Osteoblast (primary cell): ENCODE measurements at places on chromosomes 13 and 19. TPM values are rescaled to one million over a fixed set of nuclear protein-coding genes. Genes with fewer than 3 reads are reported as not detected.

DNA sequence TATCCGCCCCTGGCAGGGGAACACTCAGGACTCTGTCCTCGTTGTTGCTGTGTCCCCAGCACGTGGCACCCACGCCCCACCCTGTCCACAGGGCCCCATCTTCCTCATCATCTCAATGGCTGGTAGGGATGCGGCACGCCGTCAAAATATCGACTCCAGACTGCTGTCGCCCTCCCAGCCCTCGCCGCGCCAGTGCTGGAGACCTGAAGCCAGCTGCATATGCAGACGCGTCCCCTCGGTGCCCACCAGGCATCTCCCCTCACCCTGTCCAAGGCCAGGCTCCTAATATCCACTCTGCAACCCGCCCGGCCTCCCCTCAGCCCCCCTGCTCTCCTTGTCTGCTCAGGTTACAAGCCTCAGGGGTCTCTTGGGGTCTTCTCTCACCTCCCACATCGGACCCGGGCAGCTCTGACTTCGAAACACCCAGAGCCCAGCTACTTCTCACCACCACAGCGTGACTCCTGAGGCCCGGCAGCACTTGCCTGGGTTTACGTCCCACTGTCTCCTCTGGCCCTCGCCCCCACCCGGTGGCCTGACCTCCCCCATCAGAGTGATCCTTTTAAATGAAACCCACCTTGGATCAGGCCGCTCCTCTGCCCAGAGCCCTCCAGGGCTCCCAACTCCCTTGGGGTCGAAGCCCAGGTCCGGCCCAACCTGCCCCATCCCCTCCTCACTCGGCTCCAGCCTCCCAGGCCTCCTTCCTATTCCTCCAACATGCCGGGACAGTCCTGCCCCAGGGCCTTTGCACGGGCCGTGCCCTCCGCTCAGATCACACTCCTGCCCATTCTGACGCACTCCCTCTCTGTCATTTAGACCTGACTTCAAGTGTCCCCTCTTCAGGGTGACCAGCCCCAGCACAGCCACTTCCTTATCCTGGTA lies 12.5 kb downstream of the PLIN4 start:
- no peak for DNase-seq
- no peak overlapping the region for H3K27ac ChIP-seq
- peaks cover 11% of the 10 kb centered on the region for H3K36me3 ChIP-seq

DNA sequence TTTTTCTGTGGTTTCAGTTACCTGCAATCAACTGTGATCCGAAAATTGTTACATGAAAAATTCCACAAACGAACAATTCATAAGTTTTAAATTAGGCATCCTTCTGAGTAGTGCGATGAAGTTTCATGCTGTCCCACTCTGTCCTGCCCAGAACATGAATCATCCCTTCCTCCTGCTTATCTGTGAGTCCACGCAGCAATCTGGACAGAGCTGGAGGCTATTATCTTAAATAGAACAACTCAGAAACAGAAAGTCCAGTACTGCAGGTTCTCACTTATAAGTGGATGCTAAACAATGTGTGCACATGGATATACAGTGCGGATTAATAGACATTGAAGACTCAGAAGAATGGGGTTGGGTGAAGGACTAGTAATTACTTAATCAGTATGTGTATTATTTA lies 583.7 kb upstream of the SPRY2 start:
- H3K4me1 ChIP-seq, result no peaks in the 10 kb centered on the region
- no peaks in the 10 kb centered on the region for H3K36me3 ChIP-seq
- DNase-seq, result no peak
- no peaks in the 10 kb centered on the region for H3K27me3 ChIP-seq
- no peak overlapping the region for H3K4me3 ChIP-seq

- H3K4me1 ChIP-seq, result no peaks in the 10 kb centered on the region
- DNase-seq, result no peak
- H3K27ac ChIP-seq, result no peak overlapping the region
Measured at GRCh38 chr13:73231471-73231870, 172.7 kb downstream of the KLF5 start.

- H3K36me3 ChIP-seq, result no peaks in the 10 kb centered on the region
- no peak overlapping the region for H3K27ac ChIP-seq
Measured at GRCh38 chr19:49427855-49428546, 2.8 kb downstream of the GFY start.

GRCh38 chr19:7888826-7889217 lies 512 bp downstream of the LRRC8E start:
- peak overlapping the region; percentile 86 for H3K4me3 ChIP-seq
- DNase-seq, result peak; percentile 72
- peaks cover 11% of the 10 kb centered on the region for H3K4me1 ChIP-seq
- no peaks in the 10 kb centered on the region for H3K36me3 ChIP-seq
- no peaks in the 10 kb centered on the region for H3K27me3 ChIP-seq

GRCh38 chr13:93628136-93628797 lies 401.7 kb downstream of the GPC6 start:
- no peaks in the 10 kb centered on the region for H3K4me1 ChIP-seq
- no peak overlapping the region for H3K27ac ChIP-seq
- no peaks in the 10 kb centered on the region for H3K27me3 ChIP-seq
- H3K36me3 ChIP-seq, result no peaks in the 10 kb centered on the region
- DNase-seq, result no peak

DNA sequence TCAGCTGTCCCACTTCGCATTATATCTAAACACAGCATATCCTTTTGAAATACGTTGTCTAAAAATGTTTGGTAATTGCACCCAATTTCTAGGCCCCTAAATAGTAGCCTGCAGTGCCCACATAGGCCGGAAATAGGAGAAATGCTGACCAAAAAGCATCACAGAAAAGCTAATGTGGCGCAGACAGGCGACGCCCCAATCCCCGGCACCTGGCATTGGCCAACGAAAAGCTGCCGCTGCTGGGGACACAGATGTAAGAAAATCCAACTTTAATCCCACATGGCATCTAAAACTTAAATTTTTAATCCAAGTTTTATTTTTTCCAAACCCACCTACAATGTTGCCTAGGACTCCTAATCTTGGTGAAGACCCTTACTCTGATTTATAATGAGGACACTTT lies 4.0 kb downstream of the SAFB2 start:
- no peak for DNase-seq
- no peaks in the 10 kb centered on the region for H3K27me3 ChIP-seq
- no peak overlapping the region for H3K4me3 ChIP-seq
- peak overlapping the region; percentile 4 for H3K27ac ChIP-seq
- H3K4me1 ChIP-seq, result peaks cover 36% of the 10 kb centered on the region
- peaks cover 61% of the 10 kb centered on the region for H3K36me3 ChIP-seq

GRCh38 chr19:53195265-53195903 lies 2.2 kb upstream of the ZNF665 start:
- H3K27ac ChIP-seq, result no peak overlapping the region
- no peak overlapping the region for H3K4me3 ChIP-seq
- DNase-seq, result peak; percentile 88
- no peaks in the 10 kb centered on the region for H3K27me3 ChIP-seq
- peaks cover 7% of the 10 kb centered on the region for H3K36me3 ChIP-seq
- H3K4me1 ChIP-seq, result peaks cover 6% of the 10 kb centered on the region

- no peak overlapping the region for H3K4me3 ChIP-seq
- H3K4me1 ChIP-seq, result peaks cover 45% of the 10 kb centered on the region
- no peaks in the 10 kb centered on the region for H3K36me3 ChIP-seq
- no peak for DNase-seq
- H3K27me3 ChIP-seq, result no peaks in the 10 kb centered on the region
Measured at GRCh38 chr13:30895773-30896172, 10.3 kb upstream of the MEDAG start.

DNA sequence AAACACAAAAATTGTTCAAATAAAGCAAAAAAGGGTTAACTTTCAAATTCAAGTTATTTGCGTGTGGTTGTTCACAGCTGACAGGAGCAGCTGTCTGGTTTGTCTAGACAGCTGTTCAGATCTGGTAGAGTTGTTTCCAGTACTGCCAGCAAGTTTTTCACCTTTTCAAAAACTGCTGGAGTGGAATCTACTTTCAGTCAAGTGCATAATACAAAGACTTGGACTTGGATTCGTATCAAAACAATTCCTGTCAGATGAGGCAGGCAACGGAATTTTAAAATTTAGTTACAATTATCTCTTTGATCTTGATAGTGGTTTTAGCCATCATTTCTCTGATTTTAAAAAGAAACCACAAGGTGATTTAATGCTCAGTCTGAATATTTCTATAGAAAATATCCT lies 51.7 kb upstream of the EEF1AKMT1 start:
- peak overlapping the region; percentile 5 for H3K27ac ChIP-seq
- H3K36me3 ChIP-seq, result peaks cover 5% of the 10 kb centered on the region
- no peak overlapping the region for H3K4me3 ChIP-seq
- no peaks in the 10 kb centered on the region for H3K27me3 ChIP-seq

DNA sequence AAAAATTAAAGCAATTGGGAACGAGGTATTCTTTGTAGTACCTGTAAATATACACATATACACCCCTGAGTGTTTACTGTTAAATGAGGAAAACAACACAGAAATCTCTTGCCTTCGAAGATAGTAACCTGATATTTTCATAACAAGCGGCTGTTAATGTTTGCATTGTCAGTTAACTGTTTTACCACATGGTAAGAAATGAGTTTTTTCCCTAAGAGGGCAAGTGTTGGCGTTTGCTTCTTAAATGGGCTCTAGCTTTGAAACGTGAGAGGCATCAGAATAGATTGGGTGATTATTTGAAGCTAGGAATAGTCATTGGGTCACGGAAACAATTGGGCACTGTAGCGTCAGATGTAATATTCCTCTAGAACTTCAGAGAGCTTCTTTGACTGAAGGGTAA lies 22.0 kb upstream of the UPF3A start:
- peaks cover 23% of the 10 kb centered on the region for H3K4me1 ChIP-seq
- no peak overlapping the region for H3K27ac ChIP-seq
- peaks cover 92% of the 10 kb centered on the region for H3K36me3 ChIP-seq

DNA sequence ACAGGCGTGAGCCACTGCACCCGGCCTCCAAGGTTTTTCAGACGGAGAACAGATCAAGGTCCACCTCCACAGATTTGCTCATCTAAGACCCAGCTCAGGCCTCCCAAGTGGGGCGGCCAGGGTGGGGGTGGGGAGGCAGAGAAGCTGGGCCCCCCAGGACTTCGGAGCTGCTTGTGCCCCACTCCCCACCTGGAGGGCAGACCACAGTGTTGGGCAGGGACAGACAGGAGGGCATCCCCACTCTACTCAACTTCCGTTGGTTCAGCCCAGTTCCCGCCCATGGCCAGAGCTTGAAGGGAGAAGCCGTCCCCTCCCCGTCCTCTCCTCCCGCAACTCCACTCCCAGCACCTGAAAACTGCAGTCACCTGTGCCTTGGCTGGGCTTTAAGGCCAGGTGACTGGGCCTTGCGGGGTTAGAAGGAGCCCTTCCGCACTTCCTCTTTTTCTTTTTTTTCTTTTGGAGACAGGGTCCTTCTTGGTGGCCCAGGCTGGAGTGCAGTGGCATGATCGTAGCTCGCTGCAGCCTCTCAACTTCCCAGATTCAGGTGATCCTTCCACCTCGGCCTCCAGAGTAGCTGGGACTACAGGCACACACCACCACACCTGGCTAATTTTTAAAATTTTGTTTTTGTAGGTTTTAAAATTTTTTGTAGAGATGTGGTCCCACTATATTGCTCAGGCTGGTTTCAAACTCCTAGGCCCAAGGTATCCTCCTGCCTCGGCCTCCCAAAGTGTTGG lies 734 bp upstream of the LRRC8E start:
- H3K4me1 ChIP-seq, result peaks cover 11% of the 10 kb centered on the region
- no peaks in the 10 kb centered on the region for H3K27me3 ChIP-seq
- H3K36me3 ChIP-seq, result no peaks in the 10 kb centered on the region
- H3K4me3 ChIP-seq, result peak overlapping the region; percentile 86
- peak; percentile 17 for DNase-seq

DNA sequence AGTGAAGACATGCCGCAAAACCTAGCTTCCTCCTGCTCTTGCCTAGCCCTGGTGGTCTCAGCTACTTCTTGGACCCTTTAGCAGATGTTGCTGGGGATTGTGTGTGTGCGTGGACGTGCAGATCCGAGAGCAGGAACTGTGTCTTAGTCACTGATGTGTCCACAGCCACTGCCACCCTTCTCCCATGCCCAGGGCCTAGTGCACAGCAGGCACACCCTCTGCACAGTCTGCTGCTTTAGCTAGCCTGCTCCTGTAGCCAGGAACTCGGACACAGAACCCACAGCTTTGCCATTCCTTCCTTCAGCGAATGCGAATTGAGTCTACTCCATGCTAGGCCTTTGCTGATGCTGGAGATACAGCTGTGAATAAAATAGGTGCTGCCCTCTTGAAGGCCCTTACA lies 2.3 kb downstream of the CLPTM1 start:
- no peak overlapping the region for H3K27ac ChIP-seq
- H3K4me1 ChIP-seq, result peaks cover 16% of the 10 kb centered on the region
- H3K27me3 ChIP-seq, result no peaks in the 10 kb centered on the region
- no peak overlapping the region for H3K4me3 ChIP-seq

DNA sequence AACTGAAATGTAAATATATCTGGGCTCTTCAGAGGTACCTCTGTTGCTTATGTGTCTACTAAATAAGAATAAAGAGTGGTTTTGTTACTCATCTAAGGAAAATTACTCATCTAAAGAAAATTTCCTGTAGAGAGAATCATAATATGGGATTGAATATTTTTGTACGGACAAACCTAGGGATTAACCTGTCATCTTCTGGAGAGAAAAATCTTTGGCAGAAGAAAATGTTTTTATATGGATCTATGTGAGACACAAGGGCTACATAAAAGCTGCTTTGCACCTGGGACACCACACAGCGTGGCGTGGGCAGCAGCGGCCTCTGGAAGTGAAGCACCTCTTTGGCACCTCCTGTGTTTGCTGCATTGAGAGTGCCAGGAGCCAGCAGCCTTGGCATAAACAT lies 242.9 kb upstream of the DACH1 start:
- no peaks in the 10 kb centered on the region for H3K27me3 ChIP-seq
- no peaks in the 10 kb centered on the region for H3K36me3 ChIP-seq
- no peak for DNase-seq
- no peak overlapping the region for H3K4me3 ChIP-seq

DNA sequence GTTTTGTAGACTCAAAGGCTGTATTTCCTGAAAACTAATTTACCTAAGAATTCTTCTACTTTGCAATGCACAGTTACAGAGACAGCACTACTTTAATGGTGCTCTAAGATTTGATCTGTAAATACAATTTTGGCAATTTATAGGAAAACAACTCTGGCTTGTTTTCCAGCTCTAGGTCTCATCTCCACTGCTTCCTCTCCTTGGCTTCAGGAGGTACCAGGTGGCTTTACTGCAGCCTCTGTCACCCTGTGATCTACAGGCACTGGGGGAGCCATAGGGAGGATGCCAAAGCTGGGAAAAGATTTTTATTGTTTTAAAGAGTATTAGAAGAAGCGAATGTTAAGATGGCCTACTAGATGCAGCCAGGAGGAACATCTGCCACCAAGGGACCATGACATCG lies 1563.6 kb downstream of the OLFM4 start:
- H3K27me3 ChIP-seq, result no peaks in the 10 kb centered on the region
- no peak for DNase-seq
- no peak overlapping the region for H3K4me3 ChIP-seq
- no peaks in the 10 kb centered on the region for H3K4me1 ChIP-seq
- H3K36me3 ChIP-seq, result no peaks in the 10 kb centered on the region
- no peak overlapping the region for H3K27ac ChIP-seq

Gene GZMM
- under 0.01 TPM in 1 of 2 replicates, not detected in the other for total RNA-seq

Gene ARMC6
- total RNA-seq, result 30.9 and 38.4 TPM in 2 replicates

Gene RAB20
- total RNA-seq, result 3.6 and 3.8 TPM in 2 replicates

Gene STOML3
- not detected in 2 replicates for total RNA-seq

Gene PGLYRP2
- total RNA-seq, result not detected in 2 replicates

Gene ANO8
- 5.1 and 7.4 TPM in 2 replicates for total RNA-seq

Gene PALM
- total RNA-seq, result 9.7 and 10.5 TPM in 2 replicates

Gene MTUS2
- under 0.01 and 0.36 TPM in 2 replicates for total RNA-seq

Gene TNNT1
- total RNA-seq, result 0.29 TPM in 1 of 2 replicates, not detected in the other

Gene ZNF667
- total RNA-seq, result 5.8 and 7.7 TPM in 2 replicates

Gene PDE4C
- total RNA-seq, result under 0.01 TPM in 1 of 2 replicates, not detected in the other

Gene SWSAP1
- total RNA-seq, result 0.72 and 0.88 TPM in 2 replicates
